Foreskin keratinocyte (primary cell): ENCODE measurements at places on chromosomes 16 and 17.

DNA sequence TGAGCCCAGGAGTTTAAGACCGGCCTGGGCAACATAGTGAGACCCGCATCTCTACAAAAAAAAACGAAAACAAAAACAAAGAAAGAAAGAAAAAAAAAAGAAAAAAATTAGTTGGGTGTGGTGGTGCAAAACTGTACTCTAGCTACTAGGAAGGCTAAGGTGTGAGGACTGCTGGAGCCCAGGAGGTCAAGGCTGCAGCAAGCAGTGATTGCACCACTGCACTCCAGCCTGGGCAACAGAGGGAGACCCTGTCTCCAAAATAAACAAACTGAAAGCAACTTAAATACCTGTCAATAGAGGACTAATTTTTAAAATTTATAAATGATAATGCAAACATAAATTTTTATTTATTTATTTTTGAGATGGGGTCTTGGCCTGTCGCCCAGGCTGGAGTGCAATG is 17.3 kb downstream of the ATP2A1 start:
- DNase-seq: no peak

GRCh38 chr17:66702106-66702936 is 132.6 kb upstream of the CACNG5 start:
- peak; percentile 53 for DNase-seq

- no peak for DNase-seq
Measured at GRCh38 chr17:21510686-21511362, 134.7 kb downstream of the KCNJ12 start.

- DNase-seq: no peak
Measured at GRCh38 chr17:40950176-40950575, 12.7 kb upstream of the KRT23 start.
